ENCODE measurements at places on chromosomes 1 and 21.

DNA sequence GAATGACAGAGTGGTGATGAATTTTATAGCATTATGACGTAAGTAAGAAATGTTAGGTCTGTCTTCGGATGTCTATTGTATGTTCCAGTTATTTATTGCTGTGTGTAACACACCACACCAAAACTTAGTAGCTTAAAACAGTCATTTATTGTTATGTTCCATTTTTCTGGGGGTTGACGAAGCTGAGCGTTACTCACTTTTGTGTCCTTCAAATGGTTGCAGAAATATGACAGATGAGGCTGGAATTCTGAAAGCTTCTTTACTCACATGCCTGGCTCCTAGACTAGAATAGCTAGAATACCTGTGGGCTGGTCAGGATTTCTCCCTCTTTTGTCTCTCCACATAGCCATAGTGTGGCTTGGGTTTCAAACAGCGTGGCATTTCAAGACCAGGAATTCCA, 62.1 kb upstream of the S1PR1 start:
- H3K27ac ChIP-seq: no peak overlapping the region
- no peaks in the 10 kb centered on the region for H3K27me3 ChIP-seq
- DNase-seq: no peak
- H3K36me3 ChIP-seq: no peaks in the 10 kb centered on the region

DNA sequence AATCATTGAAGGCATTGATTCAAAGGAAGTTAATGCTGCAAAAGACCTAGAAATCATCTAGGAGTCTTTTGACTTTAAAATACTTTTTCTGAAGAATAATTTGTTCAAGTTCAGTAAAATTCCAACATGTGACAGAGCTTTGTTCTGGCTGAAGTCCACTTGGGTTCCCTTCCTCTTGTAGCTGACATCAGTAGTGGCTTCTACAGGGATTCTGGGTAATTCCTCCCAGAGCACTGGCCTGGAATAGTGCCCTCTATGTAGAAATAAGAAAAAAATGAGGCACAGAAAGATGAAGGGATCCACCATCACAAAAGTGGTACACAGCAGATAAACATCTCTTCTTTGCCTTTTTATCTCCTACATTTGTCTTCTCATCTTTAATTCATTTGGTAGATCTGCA, 548.1 kb downstream of the LTN1 start:
- H3K27ac ChIP-seq: no peak overlapping the region
- no peak for DNase-seq
- peaks cover 2% of the 10 kb centered on the region for H3K4me1 ChIP-seq
- no peaks in the 10 kb centered on the region for H3K36me3 ChIP-seq

DNA sequence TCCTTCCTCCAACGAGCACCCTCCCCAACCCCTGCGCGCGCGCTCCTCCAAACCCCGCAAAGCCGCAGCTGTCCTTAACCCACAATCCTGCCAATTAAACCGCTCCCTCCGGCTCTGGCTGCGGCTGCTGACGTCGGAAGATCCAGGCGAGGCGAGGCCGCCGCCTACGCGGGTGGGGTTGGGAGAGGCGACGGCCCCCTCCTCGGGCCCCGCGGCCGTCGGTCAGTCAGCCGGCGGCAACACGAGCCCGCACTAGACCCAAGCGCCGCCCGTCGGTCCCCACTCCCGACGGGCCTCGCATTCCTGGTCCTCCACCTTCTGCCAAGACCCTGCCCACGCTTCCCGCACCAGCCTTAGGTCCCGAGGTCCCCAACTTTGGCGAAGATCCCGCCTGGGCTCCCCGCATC, 75.4 kb downstream of the VWA5B1 start:
- H3K36me3 ChIP-seq: peaks cover 11% of the 10 kb centered on the region
- peak overlapping the region; percentile 60 for H3K4me3 ChIP-seq
- DNase-seq: no peak
- no peak overlapping the region for H3K27ac ChIP-seq

DNA sequence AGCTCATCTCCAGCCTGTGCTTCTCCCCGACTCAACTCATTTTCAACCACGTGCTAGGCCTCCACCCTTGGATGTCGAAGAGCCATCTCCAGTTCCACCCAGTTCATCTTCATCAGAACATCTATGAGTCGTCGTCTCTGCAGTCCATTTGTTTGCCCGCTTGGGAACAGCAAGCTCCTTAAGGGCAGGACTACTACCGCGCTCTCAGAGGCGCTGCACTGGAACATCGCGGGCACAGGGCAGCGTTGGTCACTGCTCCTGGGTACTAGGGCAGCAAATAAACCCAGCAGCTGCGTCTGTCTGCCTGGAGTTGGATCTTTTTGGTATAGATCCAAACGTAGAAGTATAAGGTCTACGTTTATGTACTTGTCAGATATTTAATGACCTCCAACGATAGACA, 478 bp upstream of the PRDM2 start:
- H3K4me1 ChIP-seq: peaks cover 28% of the 10 kb centered on the region
- H3K4me3 ChIP-seq: peak overlapping the region; percentile 63
- peaks cover 8% of the 10 kb centered on the region for H3K27me3 ChIP-seq
- peak overlapping the region; percentile 79 for H3K27ac ChIP-seq
- H3K36me3 ChIP-seq: peaks cover 5% of the 10 kb centered on the region

DNA sequence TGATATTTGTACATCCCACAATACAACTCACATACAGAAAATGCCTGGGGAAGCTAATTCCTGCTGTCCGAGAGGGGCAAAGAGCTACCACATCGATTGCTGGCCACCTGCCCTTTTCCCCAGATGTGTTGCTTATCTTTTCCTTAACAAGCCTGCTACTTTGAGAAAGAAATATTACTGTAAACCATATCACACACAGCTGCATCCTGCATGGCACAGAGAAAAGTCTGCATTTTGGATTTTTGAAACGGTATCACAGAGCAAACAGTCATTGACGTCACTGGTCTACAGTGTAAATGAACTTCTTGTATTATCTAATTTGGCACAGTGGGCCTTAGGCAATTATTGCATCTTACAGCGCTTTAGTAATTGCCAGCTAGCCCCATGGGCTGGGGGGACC, 164.7 kb downstream of the CLIC6 start:
- H3K4me3 ChIP-seq: no peak overlapping the region
- no peak overlapping the region for H3K27ac ChIP-seq
- peaks cover 4% of the 10 kb centered on the region for H3K36me3 ChIP-seq
- no peaks in the 10 kb centered on the region for H3K27me3 ChIP-seq

DNA sequence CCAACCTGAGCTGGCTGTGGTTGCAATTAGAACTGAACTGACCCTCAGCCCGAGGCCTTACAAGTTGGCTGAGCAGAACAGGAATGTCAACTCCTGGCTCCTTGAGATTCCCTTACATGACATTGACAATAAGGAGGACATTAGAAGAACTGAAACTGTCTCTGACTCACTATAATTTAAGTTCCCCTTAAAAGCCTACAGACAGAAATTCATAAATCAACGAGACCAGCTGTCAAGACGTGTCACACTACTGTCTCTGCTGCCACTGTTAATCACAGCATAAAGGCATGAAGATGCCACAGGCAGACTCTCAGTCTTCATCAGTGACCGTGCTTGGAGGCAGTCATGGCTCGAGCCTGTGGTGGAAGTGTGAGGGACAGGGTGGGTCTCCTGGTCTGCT, 168.8 kb downstream of the GABPA start:
- no peak overlapping the region for H3K4me3 ChIP-seq
- no peak overlapping the region for H3K27ac ChIP-seq
- no peak for DNase-seq

- H3K27me3 ChIP-seq: no peaks in the 10 kb centered on the region
- peak overlapping the region; percentile 27 for H3K27ac ChIP-seq
- no peak overlapping the region for H3K4me3 ChIP-seq
- H3K36me3 ChIP-seq: peaks cover 6% of the 10 kb centered on the region
Measured at GRCh38 chr1:184951788-184952187, 22.5 kb downstream of the NIBAN1 start.

DNA sequence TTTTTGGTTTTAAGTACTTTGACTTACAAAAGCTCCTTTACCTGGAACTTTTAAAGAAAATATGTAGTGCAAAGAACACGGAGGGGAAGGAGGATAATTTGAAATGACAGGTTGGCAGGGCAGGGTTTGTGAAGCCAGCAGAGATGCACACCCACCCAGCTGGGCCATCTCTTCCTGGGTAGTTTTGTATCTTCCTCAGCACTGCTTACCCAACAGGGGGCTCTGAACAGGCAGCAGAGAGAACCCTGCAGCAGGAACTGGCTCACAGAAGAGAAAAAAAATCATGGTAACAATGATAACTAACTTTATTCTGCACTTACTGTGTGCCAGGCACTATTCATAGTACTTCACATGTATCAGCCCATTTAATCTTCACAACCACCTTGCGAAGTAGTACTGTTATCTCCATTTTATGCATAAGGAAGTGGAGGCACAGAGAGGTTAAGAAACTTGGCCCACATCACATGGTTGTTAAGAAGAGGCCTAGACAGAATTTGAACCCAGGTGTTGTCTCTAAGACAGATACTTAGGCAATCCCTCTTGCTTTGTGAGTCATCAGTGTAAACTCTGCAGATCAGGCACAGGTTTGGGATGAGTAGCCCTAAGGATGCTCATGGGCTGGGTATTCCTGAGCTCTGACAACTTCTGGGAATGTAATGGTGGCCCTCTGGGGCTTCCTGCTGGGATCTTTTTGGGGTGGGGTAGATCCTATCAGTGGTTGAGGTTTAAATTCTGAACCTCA, 60.8 kb downstream of the ELK4 start:
- H3K27me3 ChIP-seq: peaks cover 58% of the 10 kb centered on the region
- peaks cover 6% of the 10 kb centered on the region for H3K4me1 ChIP-seq
- DNase-seq: no peak
- H3K4me3 ChIP-seq: no peak overlapping the region
- no peaks in the 10 kb centered on the region for H3K36me3 ChIP-seq

- peaks cover 2% of the 10 kb centered on the region for H3K36me3 ChIP-seq
- no peaks in the 10 kb centered on the region for H3K4me1 ChIP-seq
Measured at GRCh38 chr1:199302554-199302953, 663.7 kb downstream of the PTPRC start.

GRCh38 chr1:26119892-26120608, 8.4 kb downstream of the PDIK1L start:
- peak overlapping the region; percentile 75 for H3K27ac ChIP-seq
- DNase-seq: no peak
- H3K36me3 ChIP-seq: peaks cover 3% of the 10 kb centered on the region
- no peak overlapping the region for H3K4me3 ChIP-seq
- no peaks in the 10 kb centered on the region for H3K27me3 ChIP-seq

GRCh38 chr1:19620786-19621185, 23.3 kb upstream of the NBL1 start:
- no peaks in the 10 kb centered on the region for H3K27me3 ChIP-seq
- DNase-seq: no peak
- no peak overlapping the region for H3K27ac ChIP-seq
- peaks cover 15% of the 10 kb centered on the region for H3K4me1 ChIP-seq
- H3K36me3 ChIP-seq: no peaks in the 10 kb centered on the region

- H3K4me1 ChIP-seq: peaks cover 38% of the 10 kb centered on the region
- no peak for DNase-seq
- H3K27ac ChIP-seq: no peak overlapping the region
- H3K36me3 ChIP-seq: peaks cover 3% of the 10 kb centered on the region
Measured at GRCh38 chr1:26364956-26365355, 7.6 kb downstream of the ZNF683 start.

GRCh38 chr1:67743072-67743725, 58.2 kb downstream of the GADD45A start:
- H3K27me3 ChIP-seq: peaks cover 55% of the 10 kb centered on the region
- no peak overlapping the region for H3K27ac ChIP-seq
- no peak for DNase-seq
- no peaks in the 10 kb centered on the region for H3K36me3 ChIP-seq
- H3K4me3 ChIP-seq: no peak overlapping the region

GRCh38 chr1:82329226-82329625, 528.5 kb downstream of the ADGRL2 start:
- H3K27me3 ChIP-seq: no peaks in the 10 kb centered on the region
- no peak overlapping the region for H3K4me3 ChIP-seq
- no peak for DNase-seq

DNA sequence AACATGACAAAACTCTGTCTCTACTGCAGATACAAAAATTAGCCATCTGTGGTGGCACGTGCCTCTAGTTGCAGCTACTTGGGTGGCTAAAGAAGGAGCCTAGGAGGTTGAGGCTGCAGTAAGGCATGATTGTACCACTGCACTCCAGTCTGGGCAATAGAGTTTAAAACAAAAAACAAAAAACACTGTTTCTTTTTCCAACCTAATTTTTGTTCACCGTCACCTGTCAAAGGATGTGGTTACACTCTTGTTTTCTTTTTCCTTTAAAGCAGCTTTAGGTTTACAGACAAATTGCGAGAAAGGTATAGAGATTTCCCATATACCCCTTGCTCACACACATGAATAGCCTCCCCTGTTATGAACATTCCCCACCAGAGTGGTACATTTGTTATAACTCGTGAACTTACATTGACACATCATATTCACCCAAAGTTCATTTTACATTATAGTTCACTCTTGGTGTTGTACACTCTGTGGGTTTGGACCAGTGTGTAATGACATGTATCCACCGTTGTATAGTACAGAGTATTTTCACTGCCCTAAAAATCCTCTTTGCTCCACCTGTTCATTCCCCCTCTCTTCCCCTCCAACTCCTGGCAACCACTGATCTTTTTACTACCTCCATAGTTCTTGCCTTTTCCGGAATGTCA, 26.2 kb downstream of the SMG7 start:
- H3K27ac ChIP-seq: peak overlapping the region; percentile 84
- no peak for DNase-seq
- no peaks in the 10 kb centered on the region for H3K36me3 ChIP-seq
- H3K27me3 ChIP-seq: no peaks in the 10 kb centered on the region
- peaks cover 41% of the 10 kb centered on the region for H3K4me1 ChIP-seq
- peak overlapping the region; percentile 83 for H3K4me3 ChIP-seq

DNA sequence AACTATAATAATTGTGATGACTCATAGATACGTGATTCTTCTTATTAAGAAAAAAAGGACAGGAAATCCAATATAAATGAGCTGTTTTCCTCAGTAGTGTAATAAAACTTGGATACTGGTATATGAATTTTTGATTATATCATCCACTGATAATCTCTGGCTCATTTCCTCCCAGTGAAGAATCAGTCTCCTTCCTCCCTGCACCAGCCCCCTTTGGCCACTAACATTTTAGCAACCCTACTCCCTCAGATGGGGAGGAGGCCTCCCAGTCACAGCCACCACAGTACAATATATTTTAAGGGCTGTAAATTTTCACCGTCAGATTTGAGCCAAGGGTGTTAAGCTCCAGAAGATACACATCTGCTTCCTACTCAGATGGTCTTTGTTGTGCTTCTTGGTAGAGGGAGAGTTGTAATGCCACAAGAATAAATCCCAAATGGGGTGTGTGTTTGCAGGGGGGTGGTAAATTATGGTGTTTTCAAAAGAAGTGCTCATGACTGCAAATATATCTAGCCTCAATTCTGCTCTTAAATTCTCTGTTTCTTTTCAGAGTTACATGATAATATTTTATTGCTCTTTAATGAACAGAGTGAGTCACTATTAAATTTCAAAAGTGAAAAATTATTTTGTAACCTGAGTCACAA, 153.5 kb downstream of the HLX start:
- no peak overlapping the region for H3K27ac ChIP-seq
- H3K27me3 ChIP-seq: peaks cover 5% of the 10 kb centered on the region
- H3K36me3 ChIP-seq: no peaks in the 10 kb centered on the region
- DNase-seq: no peak
- no peak overlapping the region for H3K4me3 ChIP-seq
- no peaks in the 10 kb centered on the region for H3K4me1 ChIP-seq

- no peak for DNase-seq
- peaks cover 11% of the 10 kb centered on the region for H3K27me3 ChIP-seq
- H3K4me3 ChIP-seq: no peak overlapping the region
- H3K36me3 ChIP-seq: peaks cover 1% of the 10 kb centered on the region
- H3K27ac ChIP-seq: no peak overlapping the region
Measured at GRCh38 chr1:56033321-56034037, 545.9 kb downstream of the PLPP3 start.
